ENCODE measurements at places on chromosomes 4 and X.
A peak's percentile ranks its signal among the peaks of the same experiment; 100 is the strongest.

- no peak overlapping the region for H3K27ac ChIP-seq
- no peaks in the 10 kb centered on the region for H3K4me1 ChIP-seq
These were observed 27.7 kb downstream of the LARP7 start for GRCh38 chr4:112664611-112665010.

GRCh38 chr4:96473246-96473645, 633.4 kb downstream of the PDHA2 start:
- H3K36me3 ChIP-seq = no peaks in the 10 kb centered on the region
- no peak for DNase-seq
- no peaks in the 10 kb centered on the region for H3K27me3 ChIP-seq
- no peak overlapping the region for H3K4me3 ChIP-seq

DNA sequence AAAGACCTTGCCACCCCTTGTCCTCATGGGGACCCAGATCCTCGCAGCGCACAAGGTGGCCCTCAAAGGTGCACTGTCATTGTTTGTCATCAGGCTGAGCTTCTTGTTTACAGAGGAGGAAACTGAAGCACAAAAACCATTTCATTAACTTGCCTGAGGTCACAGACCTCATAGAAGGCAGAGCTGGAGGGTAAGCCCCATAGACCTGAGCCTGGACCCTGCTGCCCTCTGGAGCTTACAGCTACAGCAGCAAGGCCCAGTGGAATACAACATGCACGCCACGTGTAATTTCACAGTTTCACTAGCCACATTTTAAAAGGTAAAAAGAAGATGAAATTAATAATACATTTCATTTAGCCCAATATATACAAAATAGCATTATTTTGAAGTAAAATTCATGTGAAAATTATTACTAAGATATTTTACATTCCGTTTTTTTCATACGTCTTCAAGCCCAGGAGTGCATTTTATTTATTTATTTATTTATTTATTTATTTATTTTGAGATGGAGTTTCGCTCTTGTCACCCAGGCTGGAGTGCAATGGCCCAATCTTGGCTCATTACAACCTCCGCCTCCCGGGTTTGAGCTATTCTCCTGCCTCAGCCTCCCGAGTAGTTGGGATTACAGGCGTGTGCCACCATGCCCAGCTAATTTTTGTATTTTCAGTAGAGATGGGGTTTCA, 8.8 kb downstream of the JAKMIP1 start:
- no peaks in the 10 kb centered on the region for H3K4me1 ChIP-seq
- DNase-seq = no peak
- no peaks in the 10 kb centered on the region for H3K36me3 ChIP-seq
- no peak overlapping the region for H3K4me3 ChIP-seq
- H3K27me3 ChIP-seq = no peaks in the 10 kb centered on the region

GRCh38 chr4:109977854-109978501, 65.3 kb downstream of the EGF start:
- no peaks in the 10 kb centered on the region for H3K36me3 ChIP-seq
- H3K27ac ChIP-seq = no peak overlapping the region

DNA sequence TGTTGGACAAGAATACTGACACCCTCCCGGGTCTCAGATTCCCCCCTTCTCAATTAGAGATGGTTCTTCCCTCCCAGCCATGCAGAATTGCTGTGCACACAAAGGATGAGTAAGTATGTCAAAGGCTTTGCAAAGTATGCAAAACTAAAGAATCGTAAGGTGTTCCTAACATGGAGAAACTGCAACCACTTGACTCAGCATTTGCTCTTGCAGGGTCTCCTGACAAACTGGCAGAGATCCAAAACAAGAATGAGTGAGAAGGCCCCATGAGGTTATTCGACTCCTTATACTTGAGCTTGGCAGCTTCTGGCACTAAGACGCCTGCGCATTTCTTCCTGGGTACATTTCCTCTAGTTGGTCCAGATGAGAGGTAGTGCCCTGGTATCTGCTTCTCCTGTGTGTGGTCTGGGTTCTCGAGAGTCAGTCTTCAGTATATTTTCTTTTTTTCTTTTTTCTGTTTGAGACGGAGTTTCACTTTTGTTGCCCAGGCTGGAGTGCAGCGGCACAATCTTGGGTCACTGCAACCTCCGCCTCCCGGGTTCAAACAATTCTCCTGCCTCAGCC, 8.2 kb downstream of the FAM184B start:
- no peaks in the 10 kb centered on the region for H3K4me1 ChIP-seq
- no peak for DNase-seq
- H3K27me3 ChIP-seq = no peaks in the 10 kb centered on the region
- no peaks in the 10 kb centered on the region for H3K36me3 ChIP-seq

GRCh38 chrX:15158350-15158735, 111.5 kb downstream of the ASB9 start:
- DNase-seq = no peak
- no peak overlapping the region for H3K4me3 ChIP-seq
- no peaks in the 10 kb centered on the region for H3K36me3 ChIP-seq
- no peak overlapping the region for H3K27ac ChIP-seq
- H3K27me3 ChIP-seq = no peaks in the 10 kb centered on the region

GRCh38 chr4:338759-339097, 1.1 kb downstream of the ZNF141 start:
- H3K36me3 ChIP-seq = no peaks in the 10 kb centered on the region
- H3K4me3 ChIP-seq = peak overlapping the region; percentile 66
- H3K4me1 ChIP-seq = peaks cover 14% of the 10 kb centered on the region
- no peak overlapping the region for H3K27ac ChIP-seq
- no peaks in the 10 kb centered on the region for H3K27me3 ChIP-seq
- DNase-seq = no peak

DNA sequence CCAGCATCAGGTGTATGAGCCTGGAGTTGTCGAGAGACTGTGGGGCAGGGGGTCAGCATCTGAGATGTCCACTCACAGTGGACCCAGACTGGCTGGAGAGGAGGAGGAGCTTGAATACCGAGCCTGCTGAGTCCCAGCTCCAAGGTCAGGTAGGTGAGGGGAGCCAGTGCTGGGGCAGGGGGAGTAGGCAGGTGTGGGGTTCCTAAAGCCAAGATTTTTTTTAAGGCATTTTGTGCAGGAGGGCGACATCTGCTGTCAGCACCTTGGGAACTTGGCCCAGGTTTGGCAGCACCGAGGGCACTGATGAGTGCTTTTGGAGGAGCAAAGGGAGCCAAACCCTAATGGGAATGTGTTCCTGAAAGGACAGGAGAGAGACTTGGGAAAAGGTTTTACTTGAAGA, 64.2 kb upstream of the MSANTD1 start:
- H3K36me3 ChIP-seq = peaks cover 17% of the 10 kb centered on the region
- H3K4me3 ChIP-seq = no peak overlapping the region
- H3K4me1 ChIP-seq = no peaks in the 10 kb centered on the region

GRCh38 chrX:69097451-69098236, 67.6 kb downstream of the PJA1 start:
- no peaks in the 10 kb centered on the region for H3K4me1 ChIP-seq
- H3K27me3 ChIP-seq = no peaks in the 10 kb centered on the region
- no peak overlapping the region for H3K4me3 ChIP-seq

- no peaks in the 10 kb centered on the region for H3K36me3 ChIP-seq
- no peak overlapping the region for H3K27ac ChIP-seq
- no peaks in the 10 kb centered on the region for H3K27me3 ChIP-seq
- no peak overlapping the region for H3K4me3 ChIP-seq
- DNase-seq = peak; percentile 15
These were observed 58.2 kb upstream of the ZNF157 start for GRCh38 chrX:47311932-47312774.

DNA sequence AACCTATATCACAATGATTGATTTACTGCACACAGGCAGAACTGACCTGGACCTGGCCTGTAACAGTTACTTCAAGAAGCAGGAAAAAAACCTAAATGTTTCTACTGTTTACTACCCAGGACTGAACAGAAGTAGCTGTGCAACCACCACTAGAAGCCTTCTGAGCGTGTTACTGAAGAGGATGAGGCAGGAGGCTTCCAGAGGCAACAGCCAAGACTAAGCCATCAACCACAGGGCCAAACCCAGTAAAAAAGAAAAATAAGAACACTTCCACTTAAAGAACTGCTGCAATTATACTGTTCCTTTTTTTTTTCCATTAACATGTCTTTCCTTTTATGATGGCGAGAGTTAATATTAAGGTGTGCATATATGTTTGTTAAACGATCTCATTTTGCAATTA, 29.4 kb upstream of the TTC29 start:
- H3K4me1 ChIP-seq = no peaks in the 10 kb centered on the region
- no peak for DNase-seq
- no peak overlapping the region for H3K27ac ChIP-seq
- H3K4me3 ChIP-seq = no peak overlapping the region

GRCh38 chr4:119284876-119285780, 36.8 kb downstream of the FABP2 start:
- peaks cover 29% of the 10 kb centered on the region for H3K36me3 ChIP-seq
- peak overlapping the region; percentile 13 for H3K4me3 ChIP-seq
- peaks cover 33% of the 10 kb centered on the region for H3K4me1 ChIP-seq
- no peaks in the 10 kb centered on the region for H3K27me3 ChIP-seq
- no peak for DNase-seq

DNA sequence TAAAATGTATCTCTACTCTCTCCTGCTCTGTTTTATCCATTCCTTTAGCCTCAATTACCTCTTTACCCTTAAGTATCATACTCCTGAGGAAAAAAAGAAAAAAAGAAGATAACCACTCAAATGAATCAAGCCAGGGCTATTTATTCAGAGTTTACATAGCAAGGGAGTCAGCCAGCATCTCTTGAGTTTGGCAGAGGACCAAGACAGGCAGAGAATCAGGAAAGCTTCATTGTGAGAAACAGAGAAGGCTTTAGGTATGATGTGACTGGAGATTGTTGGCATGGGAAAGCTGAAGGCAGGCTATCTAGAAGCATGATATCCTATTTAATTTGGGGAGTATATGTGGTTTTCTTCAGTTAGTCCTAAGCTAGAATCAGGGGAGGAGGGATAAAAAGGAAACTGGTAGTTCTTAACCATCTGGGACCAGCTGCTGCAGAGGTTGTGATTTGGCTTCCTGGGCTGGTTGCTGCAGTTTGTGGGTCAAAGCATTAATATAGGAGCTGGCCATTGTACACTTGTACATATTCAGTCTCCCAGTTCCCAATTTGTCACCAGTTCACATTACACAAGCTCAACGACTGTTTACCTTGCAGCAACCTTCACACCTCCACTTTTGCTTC, 11.2 kb downstream of the APELA start:
- H3K4me3 ChIP-seq = no peak overlapping the region
- no peak for DNase-seq
- no peaks in the 10 kb centered on the region for H3K36me3 ChIP-seq
- H3K4me1 ChIP-seq = no peaks in the 10 kb centered on the region
- H3K27me3 ChIP-seq = no peaks in the 10 kb centered on the region

DNA sequence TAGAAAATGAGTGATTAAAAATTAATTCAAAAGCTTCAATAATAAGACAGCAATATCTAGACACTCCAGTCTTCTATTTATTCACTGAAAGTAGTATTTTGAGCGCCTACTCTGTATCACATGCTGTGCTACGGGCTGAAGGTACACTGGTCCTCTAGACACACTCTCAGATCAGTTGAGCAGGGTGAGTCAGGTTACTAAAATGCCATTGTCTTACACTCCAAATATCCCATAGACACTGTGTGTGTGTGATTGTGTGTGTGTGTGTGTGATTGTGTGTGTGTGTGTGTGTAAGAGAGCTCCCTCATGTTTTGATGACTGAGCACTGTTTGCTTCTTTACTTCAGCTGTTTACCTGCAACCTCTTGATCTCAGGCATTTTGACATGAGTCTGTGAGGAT, 342.8 kb upstream of the BOD1L1 start:
- no peak overlapping the region for H3K4me3 ChIP-seq
- no peak for DNase-seq
- no peaks in the 10 kb centered on the region for H3K4me1 ChIP-seq
